ENCODE measurements at places on chromosomes 7 and 10. TPM values are rescaled to one million over a fixed set of nuclear protein-coding genes. Genes with fewer than 3 reads are reported as not detected.
A peak's percentile ranks its signal among the peaks of the same experiment; 100 is the strongest.

FKBP6 gene
- not detected for total RNA-seq

ZNF277 gene
- total RNA-seq: 26.1 TPM

CALML3 gene
- total RNA-seq: not detected

ZSWIM8 gene
- total RNA-seq: 176 TPM

BCAP29 gene
- 114 TPM for total RNA-seq

UNCX gene
- total RNA-seq: not detected

ZPBP gene
- not detected for total RNA-seq

DNA sequence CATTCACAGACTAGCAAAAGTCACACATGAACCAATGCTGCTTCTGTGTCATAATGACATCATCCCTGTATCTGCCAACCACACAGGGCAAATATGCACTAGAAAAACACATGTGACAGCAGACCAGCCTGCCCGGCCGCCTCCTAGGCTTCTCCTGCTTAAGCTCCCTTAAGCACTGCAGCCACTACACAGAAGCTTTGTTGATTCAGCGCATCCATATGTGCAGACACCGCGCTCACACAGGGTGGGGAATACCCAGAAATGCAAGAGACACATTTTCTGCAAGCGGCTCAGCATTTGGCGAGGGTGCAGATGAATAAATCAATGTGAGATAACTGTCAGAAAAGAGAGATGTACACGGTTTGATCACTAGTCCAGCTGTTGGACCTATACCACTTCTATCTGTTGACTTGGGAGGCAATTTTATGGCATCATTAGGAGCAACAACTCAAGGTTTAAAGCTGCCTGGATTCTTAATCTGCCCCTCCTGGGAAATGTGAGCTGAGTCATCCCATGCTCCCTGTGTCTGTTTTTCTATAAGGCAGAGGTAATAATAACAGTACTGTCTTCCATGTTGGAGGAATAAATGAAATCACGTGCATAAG, 33.4 kb downstream of the CPXM2 start:
- no peak overlapping the region for H3K4me3 ChIP-seq
- peaks cover 4% of the 10 kb centered on the region for H3K36me3 ChIP-seq
- H3K27ac ChIP-seq: no peak overlapping the region
- no peaks in the 10 kb centered on the region for H3K4me1 ChIP-seq
- no peak for DNase-seq
- no peaks in the 10 kb centered on the region for H3K27me3 ChIP-seq

DNA sequence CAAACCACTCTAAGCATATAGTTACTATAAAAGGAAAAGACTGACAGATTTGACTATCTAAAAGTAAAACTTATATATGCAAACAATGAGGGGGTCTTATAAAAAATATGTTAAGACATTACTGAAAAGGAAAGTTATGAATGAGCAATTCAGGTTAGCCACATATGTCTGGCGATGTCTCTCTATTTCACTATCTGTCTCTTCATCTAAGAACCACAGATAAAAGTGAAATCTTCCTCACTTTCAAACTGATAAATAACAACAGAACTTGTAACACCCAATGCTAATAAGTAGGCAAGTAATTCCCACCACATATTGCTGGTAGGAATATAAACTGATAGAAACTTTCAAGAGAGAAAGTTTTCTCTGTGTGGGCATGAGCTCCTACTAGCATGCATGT, 138.2 kb downstream of the CHCHD3 start:
- no peak for DNase-seq
- H3K36me3 ChIP-seq: no peaks in the 10 kb centered on the region
- H3K4me3 ChIP-seq: no peak overlapping the region
- H3K4me1 ChIP-seq: peaks cover 3% of the 10 kb centered on the region

DNA sequence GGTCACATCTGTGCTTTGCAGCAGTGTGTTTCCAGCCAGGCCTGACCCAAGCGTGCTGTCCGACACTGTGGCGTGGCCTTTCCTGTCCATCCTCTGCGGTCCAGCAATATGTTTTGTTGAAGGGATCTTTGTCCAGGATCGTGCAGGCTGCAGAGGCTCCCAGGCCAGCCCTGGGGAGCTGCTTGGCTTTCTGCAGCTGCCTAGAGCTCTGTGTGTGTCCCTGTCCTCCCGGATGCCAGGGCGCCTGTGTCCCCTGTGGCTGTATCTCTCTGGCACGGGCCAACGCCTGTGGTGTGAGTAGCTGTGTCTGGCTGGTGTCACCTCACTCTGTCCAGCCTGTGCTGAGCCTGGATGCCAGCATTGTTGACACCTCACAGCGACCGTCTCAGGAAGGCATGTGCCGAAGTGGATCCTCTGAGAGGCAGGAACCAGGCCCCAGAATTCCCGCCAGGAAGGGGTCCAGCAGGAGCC, 94.5 kb downstream of the INPP5A start:
- H3K4me3 ChIP-seq: no peak overlapping the region
- peaks cover 8% of the 10 kb centered on the region for H3K27me3 ChIP-seq
- peaks cover 10% of the 10 kb centered on the region for H3K36me3 ChIP-seq
- H3K4me1 ChIP-seq: peaks cover 38% of the 10 kb centered on the region

GRCh38 chr7:66639773-66640172, 11.1 kb downstream of the KCTD7 start:
- H3K27me3 ChIP-seq: peaks cover 4% of the 10 kb centered on the region
- H3K4me1 ChIP-seq: peaks cover 9% of the 10 kb centered on the region
- H3K27ac ChIP-seq: no peak overlapping the region
- no peak for DNase-seq
- no peak overlapping the region for H3K4me3 ChIP-seq
- H3K36me3 ChIP-seq: peaks cover 31% of the 10 kb centered on the region

DNA sequence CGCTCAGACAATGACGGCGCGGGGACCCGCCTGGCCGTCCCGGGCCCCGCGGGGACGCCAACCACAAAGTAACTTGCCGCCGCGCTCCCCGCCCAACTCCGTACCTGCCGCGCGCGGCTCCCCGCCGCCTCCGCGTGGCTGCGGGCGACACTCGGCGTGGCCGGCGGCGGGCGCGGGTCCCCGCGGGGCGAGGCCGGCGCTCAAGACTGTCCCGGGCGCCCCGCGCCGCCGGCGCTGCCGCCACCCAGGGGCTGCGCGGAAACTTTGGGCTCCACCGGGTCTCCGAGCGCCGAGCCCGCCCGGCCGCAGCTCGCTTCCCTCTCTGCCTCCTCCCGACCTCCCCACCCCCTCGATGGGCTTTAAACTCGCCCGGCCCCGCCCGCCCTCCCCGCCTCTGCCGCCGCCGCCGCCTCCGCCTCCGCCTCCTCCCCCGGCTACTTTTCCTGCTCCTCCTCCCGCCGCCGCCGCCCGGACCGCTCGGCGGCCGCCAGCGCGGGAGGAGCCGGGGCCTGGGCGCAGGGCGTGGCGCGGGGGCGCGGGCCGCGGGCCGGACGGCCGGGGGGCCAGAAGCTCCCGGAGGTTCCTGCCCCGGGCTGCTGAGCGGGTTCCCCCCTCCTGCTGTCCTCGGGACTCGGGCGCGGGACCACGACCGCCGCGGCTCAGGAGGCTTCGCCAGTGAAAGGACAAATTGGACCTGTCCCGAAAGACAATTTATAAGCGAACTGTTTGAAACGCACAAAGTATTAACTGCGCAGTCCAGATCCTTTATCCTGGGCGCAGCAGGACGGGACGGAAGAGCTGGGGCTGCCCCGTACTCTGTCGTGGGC, 10.6 kb upstream of the GRB10 start:
- H3K4me3 ChIP-seq: peak overlapping the region; percentile 90
- H3K36me3 ChIP-seq: peaks cover 15% of the 10 kb centered on the region
- peaks cover 9% of the 10 kb centered on the region for H3K27me3 ChIP-seq
- DNase-seq: peak; percentile 57
- H3K27ac ChIP-seq: no peak overlapping the region
- H3K4me1 ChIP-seq: peaks cover 34% of the 10 kb centered on the region

DNA sequence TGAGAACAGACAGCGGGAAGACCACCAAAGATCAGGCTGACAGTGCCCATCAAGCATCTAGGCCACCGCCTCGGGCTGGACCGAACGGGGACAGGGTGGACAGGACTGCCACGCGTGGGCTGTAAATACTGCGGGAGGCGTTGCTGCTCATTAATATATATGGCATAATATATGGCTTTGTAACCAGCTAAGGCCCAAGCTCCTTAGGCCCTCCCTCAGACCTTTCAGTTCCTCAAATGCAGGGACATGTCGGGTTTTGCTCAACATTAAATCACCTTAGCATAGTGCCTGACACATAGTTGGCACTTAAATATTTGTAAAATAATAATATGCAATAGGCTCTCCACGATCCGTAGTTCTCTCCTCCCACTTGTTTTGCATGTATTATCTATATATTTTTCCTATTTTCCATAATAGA, 402 bp upstream of the TMEM168 start:
- H3K4me1 ChIP-seq: peaks cover 17% of the 10 kb centered on the region
- H3K4me3 ChIP-seq: peak overlapping the region; percentile 94
- H3K27me3 ChIP-seq: peaks cover 4% of the 10 kb centered on the region
- no peak for DNase-seq

DNA sequence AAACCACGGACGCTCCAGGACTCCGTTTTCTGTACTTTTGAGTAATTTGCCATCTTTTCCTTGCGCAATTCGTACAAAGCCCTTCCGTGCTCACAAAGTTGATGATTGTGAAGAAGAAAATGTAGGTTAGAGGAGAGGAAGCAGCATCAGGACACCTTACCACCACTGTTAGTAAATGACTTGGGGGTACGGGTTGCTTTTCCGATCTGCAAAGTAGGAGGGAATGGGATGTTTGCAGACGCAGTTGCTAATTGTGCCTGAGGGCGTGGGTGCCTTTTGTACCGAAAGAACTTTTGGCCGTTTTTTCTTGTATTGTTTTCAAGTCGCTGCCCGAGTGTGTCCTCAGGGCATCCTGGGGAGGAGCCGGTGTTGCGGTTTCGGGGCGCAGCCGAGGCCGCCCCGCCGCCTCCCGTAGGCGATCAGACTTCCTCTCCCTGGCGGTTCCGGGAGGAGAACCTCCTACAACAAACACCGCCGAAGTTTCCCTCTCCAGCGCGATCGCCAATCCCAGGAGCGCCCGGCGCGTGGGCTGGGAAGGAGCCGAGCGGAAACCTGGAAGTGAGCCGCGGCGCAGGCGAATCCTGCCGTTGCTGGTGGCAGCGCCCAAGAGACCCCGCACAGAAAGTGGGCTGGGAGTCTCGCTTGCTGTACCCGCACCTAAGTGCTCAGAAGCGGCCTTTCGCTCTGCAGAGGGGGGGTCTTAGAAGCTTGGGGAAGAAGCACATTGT, 1.0 kb downstream of the PRR15 start:
- H3K27me3 ChIP-seq: peaks cover 2% of the 10 kb centered on the region
- peaks cover 6% of the 10 kb centered on the region for H3K36me3 ChIP-seq
- peaks cover 6% of the 10 kb centered on the region for H3K4me1 ChIP-seq

DNA sequence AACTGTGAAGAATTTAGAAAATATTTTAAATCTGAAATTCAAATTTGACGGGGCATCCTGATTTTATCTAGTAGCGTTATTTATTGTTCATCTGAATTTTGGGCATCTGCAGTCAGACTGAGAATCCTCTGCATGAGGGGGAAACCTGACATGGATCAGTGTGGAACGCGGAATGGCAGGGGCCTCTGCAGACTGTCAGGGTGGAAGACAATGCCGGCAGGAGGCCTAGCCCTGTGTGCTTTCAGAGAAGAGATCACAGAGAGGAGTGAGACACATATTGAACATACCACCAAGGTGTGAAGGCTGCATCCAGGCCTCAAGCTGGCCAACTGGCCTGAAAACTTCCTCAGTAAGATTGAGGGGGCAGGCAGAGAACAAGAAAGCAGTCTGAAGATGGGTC, 921.1 kb upstream of the GHITM start:
- no peaks in the 10 kb centered on the region for H3K36me3 ChIP-seq
- no peak for DNase-seq
- H3K27me3 ChIP-seq: peaks cover 1% of the 10 kb centered on the region
- no peaks in the 10 kb centered on the region for H3K4me1 ChIP-seq
- H3K4me3 ChIP-seq: no peak overlapping the region
- H3K27ac ChIP-seq: no peak overlapping the region

GRCh38 chr7:139713061-139713460, 64.7 kb downstream of the HIPK2 start:
- peaks cover 31% of the 10 kb centered on the region for H3K36me3 ChIP-seq
- peaks cover 4% of the 10 kb centered on the region for H3K27me3 ChIP-seq
- no peak for DNase-seq
- no peak overlapping the region for H3K4me3 ChIP-seq
- no peak overlapping the region for H3K27ac ChIP-seq

- no peak overlapping the region for H3K4me3 ChIP-seq
- H3K36me3 ChIP-seq: peaks cover 62% of the 10 kb centered on the region
- peak overlapping the region; percentile 5 for H3K27ac ChIP-seq
- peaks cover 9% of the 10 kb centered on the region for H3K27me3 ChIP-seq
- peaks cover 27% of the 10 kb centered on the region for H3K4me1 ChIP-seq
Observed at GRCh38 chr7:32515890-32516550, 20.7 kb downstream of the AVL9 start.

DNA sequence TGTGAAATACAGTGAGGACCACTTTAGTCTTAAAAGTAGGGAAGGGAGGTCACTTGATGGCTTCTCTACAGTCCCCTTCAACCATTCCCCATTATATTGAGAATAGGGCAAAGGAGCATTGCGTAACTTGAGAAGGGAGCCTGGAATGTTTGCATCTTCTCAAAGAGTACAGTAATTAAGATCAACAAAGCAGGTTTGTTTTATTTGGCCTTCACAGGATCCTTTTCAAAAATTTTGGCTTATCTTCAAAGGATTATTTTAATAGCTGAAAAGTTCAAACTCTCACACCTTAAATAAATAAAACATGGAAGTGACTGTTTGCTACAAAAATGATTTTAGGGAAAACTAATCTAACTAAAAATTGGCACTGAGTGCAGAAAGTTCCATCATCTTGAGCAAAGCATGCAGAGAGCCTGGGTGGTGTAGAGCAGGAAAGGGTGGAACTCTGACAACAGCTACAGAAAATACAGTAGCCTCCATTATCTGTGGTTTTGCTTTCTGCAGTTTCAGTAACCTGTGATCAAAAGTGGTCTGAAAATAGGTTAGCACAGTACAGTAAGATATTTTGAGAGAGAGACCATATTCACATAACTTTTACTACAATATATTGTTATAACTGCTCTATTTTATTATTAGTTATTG, 214.0 kb downstream of the MDFIC start:
- H3K36me3 ChIP-seq: no peaks in the 10 kb centered on the region
- H3K4me3 ChIP-seq: no peak overlapping the region
- DNase-seq: no peak
- H3K27ac ChIP-seq: no peak overlapping the region

GRCh38 chr10:62529396-62529795, 155.2 kb downstream of the ZNF365 start:
- H3K27ac ChIP-seq: no peak overlapping the region
- DNase-seq: no peak
- no peaks in the 10 kb centered on the region for H3K4me1 ChIP-seq

DNA sequence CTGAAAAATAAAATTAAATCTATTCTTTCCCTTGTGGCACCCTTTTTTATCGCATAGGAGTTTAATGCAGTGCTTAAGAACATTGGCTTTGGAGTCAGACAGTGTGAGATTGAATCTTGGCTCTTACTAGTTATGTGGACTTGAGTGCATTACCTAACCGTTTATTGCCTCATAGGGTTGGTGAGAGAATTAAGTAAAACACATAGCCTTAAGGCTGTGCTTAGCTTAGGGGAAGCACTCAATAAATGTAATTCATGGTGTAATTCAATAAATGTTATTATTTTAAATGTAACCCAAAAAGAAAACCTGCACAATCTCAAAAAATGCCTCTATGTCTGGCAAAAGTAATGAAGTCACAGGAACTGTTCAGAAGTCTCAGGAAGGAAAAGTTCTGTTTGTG, 2.7 kb downstream of the STK17A start:
- H3K36me3 ChIP-seq: peaks cover 7% of the 10 kb centered on the region
- H3K4me3 ChIP-seq: peak overlapping the region; percentile 63
- no peak overlapping the region for H3K27ac ChIP-seq

Data from endothelial cell (in vitro differentiated cells).